ENCODE measurements at places on chromosomes 1 and 21.

DNA sequence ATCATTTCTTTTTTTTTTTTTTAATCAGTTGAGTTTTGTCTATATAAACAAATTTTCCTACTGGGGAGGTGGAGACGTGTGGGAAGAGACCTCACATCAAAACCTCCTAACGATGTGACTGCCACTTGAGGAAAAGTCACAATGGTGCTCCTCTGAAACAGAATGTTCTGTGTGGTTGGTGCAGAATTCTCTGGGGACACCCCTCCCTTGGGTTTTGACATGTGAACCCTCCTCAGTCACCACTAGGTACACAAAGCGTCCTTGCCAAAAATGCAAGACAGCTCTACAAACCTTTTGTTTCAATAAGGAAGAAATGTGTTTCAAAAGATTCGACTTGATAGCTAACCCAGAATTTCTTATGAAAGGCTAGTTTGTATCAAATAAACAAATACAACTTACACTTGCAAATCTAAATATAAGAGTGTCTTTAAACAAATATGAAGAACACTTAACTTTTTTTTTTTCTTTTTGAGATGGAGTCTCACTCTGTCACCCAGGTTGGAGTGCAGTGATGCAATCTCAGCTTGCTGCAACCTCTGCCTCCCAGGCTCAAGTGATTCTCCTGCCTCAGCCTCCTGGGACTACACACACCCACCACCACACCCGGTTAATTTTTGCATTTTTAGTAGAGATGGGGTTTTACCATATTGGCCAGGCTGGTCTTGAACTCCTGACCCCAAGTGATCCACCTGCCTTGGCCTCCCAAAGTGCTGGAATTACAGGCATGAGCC is 9.3 kb downstream of the SLC25A24 start:
- no peak for DNase-seq

DNA sequence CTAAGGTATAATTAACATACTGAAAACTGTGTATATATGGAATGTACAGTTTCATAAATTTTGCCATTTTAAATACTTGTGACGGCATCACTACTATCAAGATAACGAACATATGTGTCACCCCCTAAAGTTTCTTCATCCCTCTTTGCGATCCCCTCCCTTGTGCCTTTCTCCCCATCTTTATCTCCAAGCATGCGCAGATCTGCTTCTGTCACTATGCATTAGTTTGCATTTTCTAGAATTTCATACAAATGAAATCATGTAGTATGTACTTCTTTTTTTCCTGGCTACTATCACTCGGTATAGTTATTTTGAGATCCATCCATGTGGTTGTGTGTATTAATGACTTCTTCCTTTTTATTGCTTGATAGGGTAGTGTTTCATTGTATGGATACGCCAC is 154.9 kb downstream of the ZNF648 start:
- DNase-seq: no peak

GRCh38 chr1:155051777-155052398 is 772 bp downstream of the ADAM15 start:
- no peak for DNase-seq

DNA sequence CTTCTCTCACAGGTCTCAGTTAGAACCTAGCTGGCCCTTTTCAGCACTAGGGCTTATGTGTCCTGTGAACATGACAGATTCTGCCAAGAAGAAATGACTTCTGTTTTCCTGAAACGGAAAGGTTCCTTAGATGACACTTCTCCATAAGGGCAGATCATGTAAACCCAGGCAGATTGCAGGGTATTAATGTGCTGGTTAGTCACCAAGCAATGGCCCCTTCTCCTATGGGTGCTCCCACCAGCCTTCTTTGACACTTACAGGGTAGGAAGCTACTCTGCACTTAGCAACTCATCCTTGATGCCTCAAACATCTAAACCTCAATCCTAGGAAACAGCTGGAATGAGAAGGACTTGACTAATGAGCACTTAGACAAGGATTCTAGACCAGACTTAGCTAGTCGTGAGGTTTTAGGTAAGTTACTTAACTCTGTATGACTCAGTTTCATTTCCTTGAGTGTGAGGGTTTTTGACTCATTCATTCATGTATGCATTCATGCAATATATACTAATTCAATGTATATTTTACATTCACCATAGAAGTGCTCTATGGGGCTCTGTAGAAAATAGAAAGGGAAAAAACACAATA is 74.1 kb upstream of the PLXNA2 start:
- no peak for DNase-seq
